NCI-H187 (cell line): ENCODE measurements at places on chromosomes 5 and 9.

GRCh38 chr9:72140586-72140985 lies 8.7 kb upstream of the GDA start:
- DNase-seq: no peak

DNA sequence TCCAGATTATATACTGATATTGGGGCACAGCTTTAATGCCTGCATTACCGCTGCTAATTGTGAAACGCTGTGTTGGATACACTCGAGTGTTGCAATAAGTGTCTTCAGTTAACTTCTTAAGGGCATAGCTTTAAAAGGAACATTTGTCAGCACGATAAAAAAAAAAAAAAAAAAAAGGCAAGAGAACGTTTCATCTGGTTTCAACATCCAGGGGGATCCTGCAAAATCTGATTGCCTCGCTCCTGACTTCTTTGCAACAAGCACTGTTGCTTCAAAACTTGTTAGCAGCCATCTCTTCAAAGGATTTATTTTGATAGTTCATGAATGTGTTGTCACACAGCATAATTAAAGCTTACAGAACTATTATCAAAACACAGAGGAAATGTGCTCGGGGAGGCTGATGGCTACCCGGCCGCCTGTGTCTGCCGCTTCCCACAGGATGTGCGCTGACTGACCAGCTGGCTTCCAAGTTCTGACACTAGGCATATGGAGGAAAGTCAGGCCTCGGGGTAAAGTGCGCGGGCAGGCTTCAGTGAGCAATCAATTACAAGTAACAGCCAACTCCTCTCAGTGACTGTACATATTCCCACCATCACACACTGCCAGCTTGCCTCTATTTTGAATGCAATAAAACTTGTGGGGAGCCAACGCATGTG lies 77.7 kb downstream of the EBF1 start:
- DNase-seq: no peak

DNA sequence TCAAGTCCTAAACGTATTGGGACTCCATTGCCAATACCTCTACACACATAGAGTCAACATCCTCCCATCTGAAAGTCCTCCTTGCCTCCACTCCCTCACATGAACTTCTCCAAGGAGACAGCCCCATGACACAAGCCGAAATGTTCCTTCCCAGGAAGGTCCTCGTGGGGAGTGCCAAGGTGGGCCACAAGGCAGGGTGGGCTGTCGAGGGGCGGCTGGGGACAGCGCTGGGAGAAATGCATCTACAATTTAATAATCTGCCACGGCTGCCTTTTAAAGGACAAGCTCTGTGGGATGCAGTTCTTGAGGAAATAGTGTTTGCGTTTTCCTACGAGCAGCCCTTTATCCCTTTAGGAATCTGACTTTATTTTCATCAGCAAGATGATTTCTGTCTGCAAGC lies 138.7 kb downstream of the GABBR2 start:
- DNase-seq: no peak

DNA sequence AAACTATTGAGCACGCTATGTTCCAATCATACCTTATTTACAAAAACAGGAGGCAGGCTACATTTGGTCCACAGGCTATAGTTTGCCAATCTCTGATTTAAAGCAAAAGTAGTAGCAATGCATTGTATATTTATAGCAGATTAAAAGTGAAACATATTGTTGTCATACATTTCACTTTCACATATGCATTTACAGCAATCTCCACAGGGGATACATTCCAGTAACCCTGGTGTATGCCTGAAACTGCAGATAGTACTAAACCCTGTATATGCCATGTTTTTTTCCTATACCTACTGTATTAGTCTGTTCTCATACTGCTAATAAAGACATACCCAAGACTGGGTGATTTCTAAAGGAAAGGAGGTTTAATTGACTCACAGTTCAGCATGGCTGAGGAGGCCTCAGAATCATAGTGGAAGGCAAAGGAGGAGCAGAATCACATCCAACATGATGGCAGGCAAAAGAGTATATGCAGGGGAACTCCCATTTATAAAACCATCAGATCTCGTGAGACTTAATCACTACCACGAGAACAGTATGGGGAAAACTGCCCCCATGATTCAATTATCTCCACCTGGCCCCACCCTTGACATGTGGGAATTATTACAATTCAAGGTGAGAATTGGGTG lies 5.9 kb upstream of the CSF1R start:
- no peak for DNase-seq

DNA sequence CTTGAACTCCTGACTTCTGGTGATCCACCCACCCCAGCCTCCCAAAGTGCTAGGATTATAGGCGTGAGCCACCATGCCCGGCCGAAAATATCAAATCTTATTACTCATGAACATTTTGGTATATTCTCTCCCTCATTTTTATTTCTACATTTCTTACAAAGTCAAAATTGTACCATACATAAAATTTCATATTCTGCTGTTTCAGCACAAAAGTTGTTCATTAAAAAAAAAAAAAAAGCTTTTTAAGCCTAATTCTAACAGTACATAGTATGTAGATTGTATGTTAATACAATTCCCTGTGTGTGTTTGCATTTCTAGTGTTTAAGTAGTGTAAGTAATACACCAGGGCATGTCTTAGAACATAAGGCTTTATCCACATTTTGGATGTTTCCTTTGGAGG lies 14.9 kb downstream of the BNIP1 start:
- no peak for DNase-seq

DNA sequence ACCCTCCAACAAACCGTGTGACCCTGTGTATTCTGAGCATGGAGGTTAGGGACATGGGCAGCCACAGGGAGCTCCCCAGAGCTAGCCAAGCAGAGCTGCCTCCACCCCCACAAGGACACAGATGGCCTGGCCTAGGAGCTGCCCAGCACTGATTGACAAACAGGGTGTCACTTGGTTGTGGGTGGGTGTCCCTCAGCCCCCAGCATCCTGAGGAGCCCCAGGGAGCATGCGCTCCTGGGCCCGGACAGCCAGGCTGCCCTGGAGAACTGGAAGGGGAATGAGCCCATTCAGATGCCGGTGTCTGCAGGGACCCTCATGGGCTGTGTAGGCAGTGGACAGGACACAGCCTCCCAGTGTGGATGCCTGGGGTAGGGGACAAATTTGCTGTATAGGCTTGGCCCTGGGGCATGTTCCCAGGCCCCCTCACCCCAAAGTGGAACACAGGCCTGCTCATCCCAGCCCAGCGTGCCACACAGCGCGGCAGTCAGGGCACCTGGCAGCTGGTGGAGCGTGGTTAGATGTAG lies 124.8 kb upstream of the LMX1B start:
- DNase-seq: no peak

DNA sequence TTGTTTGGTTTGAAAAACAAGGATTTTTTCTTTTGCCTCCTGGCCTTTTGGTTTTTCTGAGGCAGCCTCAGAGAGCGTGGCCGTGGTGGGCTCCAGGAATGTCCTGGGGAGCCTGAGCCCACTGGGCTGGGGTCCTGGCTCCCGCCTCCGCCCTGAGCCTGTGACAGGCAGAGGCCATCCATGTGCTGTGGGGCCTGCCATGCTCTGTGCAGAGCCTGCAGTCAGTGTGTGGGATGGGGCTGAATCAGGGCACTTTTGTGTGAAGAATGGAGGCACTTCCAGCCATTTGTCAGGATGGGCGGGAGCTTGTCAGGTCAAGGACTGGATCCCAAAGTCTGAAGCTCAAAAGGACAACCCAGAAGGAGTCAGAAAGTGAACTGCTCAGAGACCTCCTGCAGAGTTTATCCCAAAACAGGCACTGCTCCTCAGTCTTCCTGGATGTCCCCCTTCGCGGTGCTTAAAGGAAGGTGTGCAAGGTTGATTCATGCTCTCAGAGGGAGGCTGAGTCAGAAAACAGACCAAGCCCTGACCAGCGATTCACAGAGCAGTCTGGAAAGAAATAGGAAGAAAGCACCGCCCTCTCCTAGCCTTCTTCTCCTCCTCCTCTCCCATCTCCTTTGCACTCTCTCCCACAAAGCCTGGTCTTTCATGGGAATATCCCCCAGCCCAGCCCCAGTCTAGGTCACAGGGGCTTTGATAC lies 53.2 kb downstream of the MVB12B start:
- no peak for DNase-seq

DNA sequence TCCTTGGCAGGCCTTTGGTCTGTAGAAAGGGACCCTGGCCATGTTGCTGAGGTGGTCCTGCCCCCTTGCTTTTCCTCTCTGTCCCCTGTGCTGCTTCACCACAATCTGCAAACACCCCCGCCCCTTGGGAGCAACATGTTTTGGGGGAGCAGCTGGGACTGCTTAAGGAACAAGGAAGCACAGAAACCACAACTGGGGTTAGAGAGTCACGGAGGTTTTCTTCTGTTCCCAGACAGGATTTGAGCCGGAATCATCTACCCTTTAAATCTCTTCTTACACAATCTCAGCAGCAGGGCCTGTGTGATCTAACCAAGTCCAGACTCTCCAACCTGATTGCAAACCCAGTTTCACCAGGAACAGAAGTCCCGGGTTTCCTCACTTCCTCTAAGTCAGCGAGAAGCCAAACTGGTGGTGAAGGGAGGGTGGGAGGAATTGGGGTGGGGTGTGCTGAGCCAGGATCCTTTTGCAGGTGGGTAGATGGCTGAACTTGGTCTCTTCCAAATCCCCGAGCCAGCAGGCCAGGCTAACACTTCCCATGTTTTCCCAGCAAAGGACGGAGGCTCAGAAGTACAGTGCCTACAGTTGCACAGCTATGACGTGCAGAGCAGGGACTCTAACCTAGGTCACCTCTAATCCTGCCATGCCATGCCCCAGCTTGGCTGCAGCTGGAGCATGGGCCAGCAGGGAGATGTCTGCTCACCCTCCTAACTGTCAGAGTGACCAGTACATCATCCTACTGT lies 25.0 kb downstream of the SH3PXD2B start:
- DNase-seq: no peak

- no peak for DNase-seq
These were observed 103.6 kb downstream of the GNA14 start for GRCh38 chr9:77544546-77544945.

DNA sequence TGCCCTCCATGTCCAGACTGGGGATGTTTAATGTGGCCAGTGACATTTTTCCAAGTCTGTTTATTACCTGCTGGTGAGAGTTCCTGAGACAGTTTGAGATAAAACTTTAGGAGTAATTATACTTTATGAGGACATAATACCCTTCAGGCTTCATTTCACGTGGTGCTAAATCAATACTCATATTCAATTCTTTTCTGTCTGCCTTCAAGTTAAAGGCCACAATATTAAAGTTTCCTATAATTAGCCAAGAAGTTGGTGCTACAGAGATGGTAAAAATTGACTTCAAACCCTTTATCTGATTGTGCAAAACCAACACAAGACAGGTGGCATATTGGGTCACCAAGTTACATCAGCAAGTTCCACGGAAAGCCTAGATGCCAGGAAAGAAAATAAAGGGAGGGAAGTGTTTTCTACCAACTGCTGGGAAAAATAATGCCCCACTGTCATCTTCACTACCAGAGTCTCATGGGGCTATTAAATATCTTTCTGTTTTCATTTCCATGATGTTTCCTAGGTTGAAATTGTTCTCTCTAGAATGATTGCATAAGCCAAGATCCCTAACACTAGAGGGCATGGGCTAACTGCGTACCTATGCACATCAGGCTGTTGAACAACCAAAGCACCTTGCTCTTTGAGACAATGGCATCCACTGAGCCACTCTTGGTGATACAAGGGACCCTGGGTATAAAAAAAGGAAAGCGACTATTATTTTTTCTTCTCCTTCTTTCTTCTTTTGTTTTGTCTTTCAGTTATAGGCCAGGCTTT lies 68.7 kb downstream of the INSYN2B start:
- DNase-seq: no peak

DNA sequence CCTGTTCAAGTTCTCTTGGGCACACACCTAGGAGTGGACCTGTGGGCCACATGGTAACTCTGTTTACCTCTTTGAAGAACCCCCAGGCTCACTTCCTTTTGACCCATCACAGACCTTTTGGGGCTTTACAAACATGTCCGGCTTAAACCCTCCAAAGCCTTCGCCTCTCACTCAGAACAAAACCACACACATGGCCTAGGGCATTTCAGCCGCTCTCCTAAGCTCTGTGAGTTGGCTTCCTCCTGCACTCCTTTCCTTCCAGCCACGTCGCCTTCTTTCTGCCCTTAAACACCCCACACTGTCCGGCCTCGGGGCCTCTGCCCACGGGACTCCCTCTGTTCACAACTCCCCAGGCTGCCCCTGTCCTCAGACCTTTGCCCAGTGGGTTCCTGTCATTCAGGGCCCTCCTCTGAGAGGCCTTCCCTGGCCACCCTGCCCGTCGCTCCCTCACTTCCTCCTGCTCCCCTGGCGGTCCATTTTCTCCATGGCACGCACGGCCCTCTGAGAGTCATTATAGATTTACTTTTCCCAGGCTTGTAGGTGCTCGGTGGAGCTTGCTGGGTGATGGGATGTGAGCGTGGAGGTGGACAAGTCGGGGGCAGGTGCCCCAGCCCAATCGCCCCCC lies 1.9 kb downstream of the DOK3 start:
- no peak for DNase-seq

DNA sequence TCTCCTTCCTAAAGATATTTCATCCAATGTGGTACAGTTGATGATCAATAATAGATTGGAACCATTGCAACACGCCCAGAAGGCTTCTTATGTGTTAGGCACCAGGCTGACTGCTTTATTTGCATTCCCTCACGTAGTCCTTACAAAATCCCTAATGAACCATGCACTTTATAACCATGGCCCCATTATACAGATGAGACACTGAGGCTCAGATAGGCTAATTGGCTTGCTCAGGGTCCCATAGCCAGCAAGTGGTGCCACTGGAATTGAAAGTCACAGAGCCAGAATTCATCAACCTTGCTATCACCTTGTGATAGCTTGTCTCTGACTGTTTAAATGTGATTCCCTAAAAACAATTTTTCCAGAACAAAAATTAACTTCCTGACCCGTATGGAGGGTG lies 27.8 kb upstream of the RAI14 start:
- DNase-seq: no peak

DNA sequence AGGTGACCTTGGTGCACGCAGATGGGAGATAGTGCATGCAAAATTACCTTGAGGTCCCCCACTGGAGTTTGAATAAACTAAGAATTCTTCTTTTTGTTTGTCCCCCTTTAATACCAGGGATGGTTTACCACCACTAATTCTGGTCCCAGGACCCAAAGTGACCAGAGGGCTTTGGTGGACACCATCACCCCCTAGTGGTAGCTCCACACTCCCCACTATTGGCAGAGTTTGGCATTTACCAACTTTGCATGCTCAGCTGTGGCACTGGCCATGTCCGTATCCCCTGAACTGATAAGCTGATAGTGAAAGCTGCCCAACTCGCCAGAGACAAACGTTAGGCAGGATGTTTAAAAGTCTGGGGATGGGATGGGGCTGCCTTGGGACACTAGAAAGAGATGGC lies 3.3 kb downstream of the ASTN2 start:
- DNase-seq: no peak

DNA sequence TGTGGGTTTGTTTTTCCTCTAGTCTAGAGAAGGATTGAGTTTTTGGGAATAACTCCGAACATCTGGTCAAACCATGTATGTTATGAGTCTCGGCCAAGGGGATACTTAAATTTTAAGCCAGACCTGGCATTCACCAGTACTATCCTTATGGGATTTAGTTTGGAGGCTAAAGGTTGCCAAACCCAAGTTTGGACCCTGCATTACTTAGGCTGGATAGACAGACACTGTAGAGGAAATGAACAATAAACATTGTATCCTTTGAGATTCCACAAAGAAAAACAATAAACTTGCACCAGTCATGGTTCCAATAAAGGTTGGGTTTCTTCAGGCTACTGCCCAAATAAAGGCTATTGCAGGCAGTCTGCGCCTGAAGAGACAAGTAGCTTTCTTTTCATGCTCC lies 296.7 kb upstream of the MEF2C start:
- DNase-seq: no peak
